ENCODE measurements at places on chromosomes 11 and 22. TPM values are rescaled to one million over a fixed set of nuclear protein-coding genes. Genes with fewer than 3 reads are reported as not detected.

DNA sequence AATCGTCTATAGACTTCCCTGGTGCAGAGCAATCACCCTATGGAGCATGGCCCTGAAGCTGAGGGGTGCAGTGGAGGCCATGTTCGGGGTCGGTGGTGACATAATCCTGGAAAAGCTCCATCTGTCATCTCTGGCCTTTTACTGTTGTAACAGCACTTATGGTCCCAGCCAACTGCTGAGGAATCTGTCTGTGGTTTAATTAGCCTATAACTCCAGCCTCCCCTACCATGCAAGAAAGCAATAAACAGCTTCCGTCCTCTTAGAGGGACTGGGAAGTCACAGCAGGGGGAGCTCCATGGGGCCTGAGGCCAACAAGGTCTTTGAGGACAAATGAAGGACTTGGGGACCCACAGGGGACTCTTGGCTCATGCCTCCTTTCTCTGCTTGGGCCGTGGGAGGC is 159.1 kb upstream of the NECTIN1 start:
- H3K27ac ChIP-seq: no peak overlapping the region
- no peak overlapping the region for H3K4me3 ChIP-seq
- H3K4me1 ChIP-seq: peaks cover 8% of the 10 kb centered on the region
- no peaks in the 10 kb centered on the region for H3K27me3 ChIP-seq
- DNase-seq: no peak

GRCh38 chr11:77109236-77110019 is 6.8 kb downstream of the OMP start:
- H3K4me3 ChIP-seq: no peak overlapping the region
- no peaks in the 10 kb centered on the region for H3K27me3 ChIP-seq
- peak; percentile 31 for DNase-seq
- no peak overlapping the region for H3K27ac ChIP-seq
- H3K4me1 ChIP-seq: no peaks in the 10 kb centered on the region

GRCh38 chr11:91560434-91560833 is 664.2 kb upstream of the FAT3 start:
- DNase-seq: no peak
- H3K36me3 ChIP-seq: no peaks in the 10 kb centered on the region

DNA sequence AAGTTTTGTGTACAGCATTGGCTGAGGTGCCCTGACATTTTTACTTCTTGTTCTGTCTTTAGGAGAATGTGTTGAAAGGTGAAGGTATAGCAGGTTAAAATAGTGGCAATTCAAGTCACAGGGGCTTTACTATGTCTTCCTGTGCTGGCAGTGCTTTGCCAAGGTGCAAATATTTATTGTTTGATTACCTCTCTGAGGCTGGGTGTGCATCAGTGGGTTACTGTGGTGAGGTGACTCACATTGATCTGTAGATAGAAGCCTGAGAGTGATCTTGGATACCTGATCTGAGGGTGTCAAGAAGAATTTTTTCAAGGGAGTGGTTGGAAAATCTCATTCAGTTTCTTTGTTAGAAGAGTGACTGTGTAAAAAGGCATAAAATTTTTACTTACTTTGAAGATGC is 90.0 kb downstream of the ARHGAP42 start:
- H3K4me1 ChIP-seq: peaks cover 11% of the 10 kb centered on the region
- no peaks in the 10 kb centered on the region for H3K27me3 ChIP-seq
- no peaks in the 10 kb centered on the region for H3K36me3 ChIP-seq
- no peak overlapping the region for H3K4me3 ChIP-seq

GRCh38 chr22:50014053-50014501 is 1.5 kb upstream of the IL17REL start:
- peaks cover 7% of the 10 kb centered on the region for H3K4me1 ChIP-seq
- H3K27me3 ChIP-seq: peaks cover 17% of the 10 kb centered on the region
- no peak overlapping the region for H3K27ac ChIP-seq
- H3K4me3 ChIP-seq: no peak overlapping the region
- DNase-seq: no peak

- H3K4me3 ChIP-seq: no peak overlapping the region
- DNase-seq: no peak
- H3K27ac ChIP-seq: no peak overlapping the region
- H3K4me1 ChIP-seq: peaks cover 14% of the 10 kb centered on the region
Measured at GRCh38 chr11:122265981-122266380, 150.0 kb upstream of the BLID start.

- H3K4me1 ChIP-seq: no peaks in the 10 kb centered on the region
- H3K36me3 ChIP-seq: no peaks in the 10 kb centered on the region
- H3K27ac ChIP-seq: no peak overlapping the region
- DNase-seq: no peak
- no peaks in the 10 kb centered on the region for H3K27me3 ChIP-seq
- no peak overlapping the region for H3K4me3 ChIP-seq
Measured at GRCh38 chr22:48739348-48740085, 1088.2 kb downstream of the BRD1 start.

- H3K36me3 ChIP-seq: no peaks in the 10 kb centered on the region
- DNase-seq: no peak
- H3K4me3 ChIP-seq: no peak overlapping the region
- H3K4me1 ChIP-seq: no peaks in the 10 kb centered on the region
Measured at GRCh38 chr22:19749876-19750275, 10.7 kb upstream of the TBX1 start.

DNA sequence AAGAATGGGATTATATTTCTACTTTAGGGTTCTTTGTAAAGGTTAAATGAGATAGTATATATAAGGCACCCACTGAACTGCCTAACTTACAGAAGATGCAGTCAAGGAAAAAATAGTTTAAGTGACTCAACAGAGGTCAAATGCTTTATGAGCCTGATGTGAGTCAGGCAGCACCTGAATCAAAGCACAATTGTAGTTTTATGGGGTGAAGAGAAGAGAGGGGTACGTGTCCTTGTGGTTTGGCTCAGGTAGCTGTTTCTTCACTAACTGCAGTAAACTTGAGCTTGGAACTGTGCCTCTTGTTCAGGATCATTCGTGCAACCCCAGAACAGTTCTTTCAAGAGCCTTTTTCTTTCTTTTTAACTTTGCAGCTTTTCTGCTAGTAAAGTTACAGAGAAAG is 125.2 kb upstream of the SPON1 start:
- no peak overlapping the region for H3K4me3 ChIP-seq
- DNase-seq: no peak
- H3K36me3 ChIP-seq: no peaks in the 10 kb centered on the region
- H3K27ac ChIP-seq: no peak overlapping the region

- H3K27me3 ChIP-seq: no peaks in the 10 kb centered on the region
- peaks cover 5% of the 10 kb centered on the region for H3K4me1 ChIP-seq
- no peak overlapping the region for H3K27ac ChIP-seq
Measured at GRCh38 chr11:119323532-119324033, 6.7 kb upstream of the MCAM start.

- H3K27ac ChIP-seq: no peak overlapping the region
- H3K4me3 ChIP-seq: no peak overlapping the region
- no peak for DNase-seq
- no peaks in the 10 kb centered on the region for H3K36me3 ChIP-seq
Measured at GRCh38 chr11:70671611-70672010, 273.3 kb downstream of the CTTN start.

GRCh38 chr11:68506908-68507307 is 46.4 kb downstream of the PPP6R3 start:
- no peaks in the 10 kb centered on the region for H3K27me3 ChIP-seq
- H3K4me3 ChIP-seq: no peak overlapping the region
- no peak for DNase-seq
- H3K36me3 ChIP-seq: no peaks in the 10 kb centered on the region
- H3K4me1 ChIP-seq: peaks cover 12% of the 10 kb centered on the region

GRCh38 chr11:127994736-127995135 is 592.6 kb downstream of the ETS1 start:
- no peaks in the 10 kb centered on the region for H3K27me3 ChIP-seq
- no peak overlapping the region for H3K27ac ChIP-seq
- no peak overlapping the region for H3K4me3 ChIP-seq
- DNase-seq: no peak
- no peaks in the 10 kb centered on the region for H3K4me1 ChIP-seq
- H3K36me3 ChIP-seq: no peaks in the 10 kb centered on the region

DNA sequence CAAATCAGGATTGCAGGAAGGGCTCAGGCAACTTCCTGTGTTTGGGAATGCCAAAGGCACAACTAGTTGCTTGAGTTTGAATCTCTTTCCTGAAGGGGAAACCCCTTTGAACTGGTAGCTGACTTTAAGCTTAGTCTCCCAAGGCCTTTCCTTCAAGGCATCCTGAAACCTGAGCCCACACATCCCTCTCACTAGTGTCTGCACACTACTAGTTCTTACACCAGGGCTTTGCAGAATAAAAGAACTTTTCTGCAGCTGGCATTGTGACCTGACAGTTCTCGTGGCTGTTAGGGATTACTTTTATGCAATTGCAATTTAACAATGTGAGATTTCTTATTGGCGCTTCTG is 95.4 kb downstream of the EXT2 start:
- DNase-seq: no peak
- H3K27ac ChIP-seq: no peak overlapping the region
- H3K27me3 ChIP-seq: no peaks in the 10 kb centered on the region

GRCh38 chr22:45223304-45224117 is 17.2 kb downstream of the KIAA0930 start:
- DNase-seq: no peak
- no peaks in the 10 kb centered on the region for H3K36me3 ChIP-seq
- no peaks in the 10 kb centered on the region for H3K27me3 ChIP-seq
- no peak overlapping the region for H3K4me3 ChIP-seq

GRCh38 chr11:112852143-112852866 is 108.9 kb upstream of the NCAM1 start:
- no peaks in the 10 kb centered on the region for H3K4me1 ChIP-seq
- peaks cover 3% of the 10 kb centered on the region for H3K27me3 ChIP-seq
- peak overlapping the region; percentile 84 for H3K27ac ChIP-seq
- no peak for DNase-seq
- H3K36me3 ChIP-seq: no peaks in the 10 kb centered on the region

DNA sequence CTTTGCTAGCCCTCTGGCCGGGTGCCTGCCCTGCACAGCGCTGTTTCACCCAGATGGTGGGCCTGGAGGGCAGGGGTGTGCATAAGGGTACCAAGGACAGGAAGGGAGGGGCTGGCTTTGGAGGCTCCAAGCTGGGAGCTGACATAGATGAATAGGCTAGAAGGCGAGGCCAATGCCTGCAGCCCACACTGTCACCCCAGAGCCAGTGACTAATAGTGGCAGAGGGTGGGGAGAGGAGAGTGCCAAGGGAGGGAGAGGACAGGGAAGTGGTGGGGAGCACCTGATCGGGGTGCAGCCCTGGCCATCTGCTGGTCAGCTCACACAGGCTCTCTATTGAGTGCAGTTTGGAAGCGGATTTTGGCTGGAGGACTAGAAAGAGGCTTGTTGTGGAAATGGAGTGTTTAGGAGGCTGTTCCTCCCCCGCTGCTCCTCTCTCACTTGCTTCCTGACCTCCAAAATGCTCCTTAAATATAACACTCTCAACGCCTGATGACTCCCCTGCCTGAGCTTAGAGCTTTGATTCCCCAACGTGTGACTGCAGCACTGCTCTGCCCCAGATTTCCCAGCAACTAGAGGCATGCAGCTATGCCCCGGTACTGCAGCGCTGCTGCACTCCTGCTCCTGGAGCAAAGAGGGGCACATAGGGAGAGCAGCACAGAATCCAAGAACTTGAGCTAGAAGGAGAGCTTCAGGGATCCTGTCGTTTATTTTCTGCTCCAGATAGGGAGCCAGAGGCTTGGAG is 89.2 kb downstream of the GRAMD1B start:
- H3K27ac ChIP-seq: no peak overlapping the region
- H3K4me3 ChIP-seq: no peak overlapping the region
- H3K4me1 ChIP-seq: no peaks in the 10 kb centered on the region

DNA sequence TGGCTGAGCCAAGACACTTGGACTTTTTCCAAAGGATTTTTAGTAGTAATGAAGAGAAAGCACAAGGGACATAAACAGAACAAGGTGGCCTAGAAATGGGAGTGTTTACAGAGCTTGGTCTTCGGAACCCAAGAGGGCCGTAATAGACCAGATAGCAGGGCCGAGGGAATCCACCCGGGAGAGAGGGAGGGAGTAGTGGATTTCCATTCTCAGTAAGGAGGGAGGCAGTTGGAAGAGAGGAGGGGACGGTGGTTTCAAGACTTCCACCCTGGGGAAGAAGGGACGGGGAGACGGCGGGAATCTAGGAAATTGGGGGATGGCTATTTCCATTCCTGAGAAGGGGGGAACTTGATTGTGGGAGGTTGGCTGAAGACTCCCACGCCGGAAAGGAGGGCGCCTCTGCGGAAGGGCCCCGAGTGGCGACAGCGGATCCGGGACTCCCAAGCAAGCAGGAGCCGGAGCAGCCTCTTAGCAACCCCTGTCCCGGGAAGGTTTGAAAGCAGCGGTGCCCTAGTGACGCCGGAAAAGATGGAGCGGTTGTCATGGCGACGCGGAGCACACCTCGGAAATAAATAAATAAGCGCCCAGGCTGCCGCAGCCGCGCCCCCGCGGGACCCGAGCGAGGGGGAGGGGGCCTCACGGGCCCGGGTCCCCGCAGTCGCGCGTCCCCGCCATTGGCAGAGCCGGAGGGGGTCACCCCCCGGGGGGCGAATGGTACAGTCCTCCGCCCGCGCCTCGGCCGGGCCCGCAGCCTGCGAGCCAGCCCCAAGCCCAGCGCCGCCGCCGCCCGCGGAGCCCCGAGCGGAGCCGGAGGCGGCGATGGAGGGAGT is 31.6 kb downstream of the EIF3F start:
- no peaks in the 10 kb centered on the region for H3K27me3 ChIP-seq
- no peaks in the 10 kb centered on the region for H3K36me3 ChIP-seq
- peak; percentile 85 for DNase-seq
- H3K4me1 ChIP-seq: no peaks in the 10 kb centered on the region

GRCh38 chr11:27719546-27719925 is 19.3 kb upstream of the BDNF start:
- DNase-seq: no peak
- no peaks in the 10 kb centered on the region for H3K4me1 ChIP-seq
- no peak overlapping the region for H3K4me3 ChIP-seq
- peaks cover 16% of the 10 kb centered on the region for H3K27me3 ChIP-seq

GRCh38 chr11:86124251-86125233 is 55.7 kb upstream of the PICALM start:
- no peaks in the 10 kb centered on the region for H3K36me3 ChIP-seq
- H3K4me1 ChIP-seq: no peaks in the 10 kb centered on the region
- H3K27me3 ChIP-seq: no peaks in the 10 kb centered on the region
- H3K27ac ChIP-seq: no peak overlapping the region
- no peak for DNase-seq

GRCh38 chr22:50731811-50732624 is 6.0 kb upstream of the ACR start:
- DNase-seq: peak; percentile 9
- no peaks in the 10 kb centered on the region for H3K4me1 ChIP-seq
- H3K4me3 ChIP-seq: no peak overlapping the region
- H3K36me3 ChIP-seq: peaks cover 11% of the 10 kb centered on the region
- H3K27me3 ChIP-seq: peaks cover 24% of the 10 kb centered on the region
- H3K27ac ChIP-seq: no peak overlapping the region

- no peak for DNase-seq
- no peak overlapping the region for H3K4me3 ChIP-seq
- H3K27ac ChIP-seq: no peak overlapping the region
- no peaks in the 10 kb centered on the region for H3K36me3 ChIP-seq
Measured at GRCh38 chr22:23756891-23757290, 2.7 kb upstream of the VPREB3 start.

Gene POU2AF3
- polyA plus RNA-seq: 5.4 TPM

Gene AMPD3
- 3.8 TPM for polyA plus RNA-seq

Gene SYT12
- 0.17 TPM for polyA plus RNA-seq

Gene TSKU
- 10.6 TPM for polyA plus RNA-seq

Gene SCN3B
- polyA plus RNA-seq: 0.77 TPM

Gene IGLL1
- polyA plus RNA-seq: 0.16 TPM

Gene DYNC2H1
- polyA plus RNA-seq: 6.4 TPM

Gene SLCO2B1
- polyA plus RNA-seq: 64.8 TPM

Measured in lung (tissue), 17 donors.